ENCODE measurements at places on chromosomes 6 and 20. TPM values are rescaled to one million over a fixed set of nuclear protein-coding genes. Genes with fewer than 3 reads are reported as not detected.

GRCh38 chr20:8066662-8067061, 47.1 kb upstream of the TMX4 start:
- no peak overlapping the region for H3K4me3 ChIP-seq
- DNase-seq, result no peak
- no peak overlapping the region for H3K27ac ChIP-seq
- H3K36me3 ChIP-seq, result no peaks in the 10 kb centered on the region
- H3K4me1 ChIP-seq, result no peaks in the 10 kb centered on the region
- no peaks in the 10 kb centered on the region for H3K27me3 ChIP-seq

DNA sequence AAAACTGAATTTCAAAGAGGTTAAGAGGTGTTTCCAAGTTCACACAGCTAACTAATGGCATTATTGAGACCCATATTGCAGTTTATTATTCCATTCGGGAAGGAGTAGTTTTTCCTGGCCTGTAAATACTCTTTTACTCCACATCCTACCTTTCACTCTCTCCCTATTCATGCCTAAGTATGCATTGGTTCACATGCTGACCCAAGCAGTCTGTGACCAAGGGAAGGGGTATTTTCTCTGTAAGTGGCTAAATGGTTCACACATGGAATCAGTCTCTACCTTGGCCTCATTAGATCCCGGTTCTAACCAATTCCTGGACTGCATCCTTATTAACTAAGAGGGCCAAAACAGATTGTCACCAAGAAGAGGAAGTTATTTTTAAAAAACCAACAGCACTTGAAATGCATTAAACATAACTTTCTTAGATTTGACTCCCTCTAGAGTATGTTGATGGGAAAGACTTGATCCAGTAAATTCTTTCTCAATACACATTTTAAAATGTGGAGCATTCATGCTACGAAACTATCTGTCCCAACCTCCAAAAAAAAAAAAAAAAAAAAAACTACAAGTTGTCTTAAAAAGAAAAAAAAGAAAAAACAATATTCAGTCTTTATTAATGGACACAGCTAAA, 17.8 kb upstream of the RSPO3 start:
- H3K4me3 ChIP-seq, result no peak overlapping the region
- no peaks in the 10 kb centered on the region for H3K36me3 ChIP-seq
- no peaks in the 10 kb centered on the region for H3K4me1 ChIP-seq
- no peak for DNase-seq
- no peaks in the 10 kb centered on the region for H3K27me3 ChIP-seq

The PTCHD4 gene
- not detected for total RNA-seq

The EYA4 gene
- 0.64 TPM for total RNA-seq

The ZSCAN31 gene
- 28.3 TPM for total RNA-seq
